ENCODE measurements at places on chromosomes 7 and 10. TPM values are rescaled to one million over a fixed set of nuclear protein-coding genes. Genes with fewer than 3 reads are reported as not detected.

The GIMAP8 gene
- total RNA-seq: 16.6 TPM

The HOXA7 gene
- total RNA-seq: 0.39 TPM

The GATA3 gene
- total RNA-seq: 1.9 TPM

The MARVELD1 gene
- 16.3 TPM for total RNA-seq

The SH3PXD2A gene
- 27.7 TPM for total RNA-seq

The LIPF gene
- not detected for total RNA-seq

The RELN gene
- total RNA-seq: 3.6 TPM

The PLEKHS1 gene
- not detected for total RNA-seq

The RADIL gene
- total RNA-seq: 6.8 TPM

The NUDCD3 gene
- 104 TPM for total RNA-seq

DNA sequence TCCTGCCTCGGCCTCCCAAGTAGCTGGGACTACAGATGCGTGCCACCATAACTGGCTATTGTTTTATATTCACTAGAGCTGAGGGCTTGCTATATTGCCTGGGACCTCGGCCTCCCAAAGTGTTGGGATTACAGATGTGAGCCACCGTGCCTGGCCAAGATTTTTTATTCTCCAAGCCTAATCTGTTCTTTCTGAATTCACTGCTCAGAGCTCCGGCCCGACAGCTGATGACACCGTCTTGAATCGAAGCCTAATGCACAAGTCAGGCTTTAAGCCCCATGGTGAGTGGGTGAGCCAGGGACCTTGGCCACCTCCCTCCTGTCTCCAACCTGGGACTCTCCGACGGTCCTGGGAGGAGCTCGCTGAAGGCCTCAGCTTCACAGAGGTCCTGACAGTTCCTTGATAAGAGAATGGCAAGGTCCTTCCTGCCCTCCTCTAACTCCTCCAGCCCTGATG lies 338.9 kb downstream of the WDR37 start:
- DNase-seq: no peak

- DNase-seq: peak; percentile 54
These were observed 77.1 kb upstream of the DUSP5 start for GRCh38 chr10:110420401-110421193.

DNA sequence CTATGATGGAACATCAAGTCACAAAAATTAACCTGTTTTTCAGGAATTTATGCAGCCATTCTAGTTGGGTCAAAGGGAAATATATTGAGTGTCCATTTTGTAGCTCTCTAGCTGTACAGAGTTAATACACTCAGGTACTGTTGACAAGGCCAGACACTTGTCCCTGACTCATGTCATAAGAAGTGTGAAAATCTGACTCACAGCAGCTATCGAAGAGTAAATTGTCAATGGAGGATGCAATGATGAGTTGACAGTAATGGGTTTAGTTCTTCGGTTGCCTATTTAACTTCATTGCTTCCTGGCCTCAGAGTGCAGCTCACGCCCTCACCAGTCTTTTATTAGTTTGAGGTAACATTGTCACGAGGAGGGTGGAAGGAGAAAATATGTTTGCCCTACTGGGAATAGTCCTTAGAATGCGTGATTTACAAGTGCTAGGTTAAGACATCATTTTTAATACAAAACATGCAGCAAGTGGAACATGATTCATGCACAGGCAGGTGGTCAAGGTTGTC lies 255.1 kb downstream of the XPNPEP1 start:
- DNase-seq: no peak

GRCh38 chr7:24933298-24933697 lies 46.7 kb downstream of the OSBPL3 start:
- no peak for DNase-seq

GRCh38 chr7:51327287-51327717 lies 10.7 kb upstream of the COBL start:
- DNase-seq: no peak

DNA sequence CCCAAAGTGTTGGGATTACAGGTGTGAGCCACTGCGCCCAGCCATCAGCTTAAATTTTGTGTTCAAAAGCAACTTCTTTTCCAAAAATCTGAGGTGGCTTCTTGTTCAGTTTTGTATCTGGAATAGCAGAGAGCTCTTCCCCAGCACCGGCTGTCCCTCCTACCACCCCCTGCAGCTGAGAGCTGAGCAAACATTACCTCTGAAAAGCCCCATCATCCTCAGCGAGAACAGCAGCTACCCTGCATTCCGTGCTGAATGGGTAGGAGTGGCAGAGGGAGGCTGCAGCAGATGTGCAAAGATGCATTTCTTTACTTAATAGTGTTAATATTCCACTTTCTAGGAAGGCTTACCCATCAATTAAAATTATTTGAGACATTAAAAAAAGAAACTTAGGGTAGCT lies 31.8 kb downstream of the CCM2 start:
- DNase-seq: no peak

DNA sequence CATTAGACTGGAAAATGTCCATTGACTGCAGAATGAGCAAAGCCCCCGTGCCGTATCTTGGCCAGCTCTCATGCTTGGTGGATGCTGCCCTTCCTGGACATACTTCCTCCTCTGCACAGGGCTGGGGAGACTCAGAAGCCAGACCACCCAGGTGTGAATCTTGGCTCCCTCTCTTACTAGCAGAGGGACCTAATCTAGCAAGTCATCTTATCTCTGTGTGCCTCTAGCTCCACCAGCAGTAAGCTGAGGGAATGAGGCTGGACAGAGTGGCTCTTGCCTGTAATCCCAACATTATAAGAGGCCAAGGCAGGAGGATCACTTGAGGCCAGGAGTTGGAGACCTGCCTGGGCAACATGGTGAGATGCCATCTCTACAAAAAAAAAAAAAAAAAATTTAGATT lies 173.8 kb upstream of the GHITM start:
- DNase-seq: no peak

DNA sequence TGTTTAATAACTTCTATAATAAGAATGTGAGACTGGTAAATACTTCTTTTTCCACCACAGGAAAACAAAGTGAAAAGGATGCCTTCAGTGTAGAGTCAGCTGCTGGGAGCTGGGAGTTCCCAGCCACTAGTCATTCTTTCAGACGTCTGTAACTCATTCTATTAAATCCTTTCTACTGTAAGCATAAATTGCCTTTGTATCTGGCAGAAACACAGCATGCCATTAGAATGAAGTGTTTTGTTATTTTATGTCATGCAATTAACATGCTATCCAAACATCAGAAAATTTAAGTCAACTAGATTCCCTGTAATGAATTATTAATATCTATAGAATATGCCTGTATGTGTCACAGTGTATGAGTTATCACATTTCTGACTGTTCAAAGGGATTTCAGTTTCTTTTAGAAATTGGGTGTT lies 14.3 kb downstream of the BPGM start:
- DNase-seq: no peak

GRCh38 chr10:130737621-130738020 lies 573.9 kb downstream of the TCERG1L start:
- DNase-seq: no peak

GRCh38 chr10:126846959-126847358 lies 58.3 kb upstream of the DOCK1 start:
- no peak for DNase-seq

GRCh38 chr7:15581352-15581951 lies 19.6 kb upstream of the AGMO start:
- no peak for DNase-seq

DNA sequence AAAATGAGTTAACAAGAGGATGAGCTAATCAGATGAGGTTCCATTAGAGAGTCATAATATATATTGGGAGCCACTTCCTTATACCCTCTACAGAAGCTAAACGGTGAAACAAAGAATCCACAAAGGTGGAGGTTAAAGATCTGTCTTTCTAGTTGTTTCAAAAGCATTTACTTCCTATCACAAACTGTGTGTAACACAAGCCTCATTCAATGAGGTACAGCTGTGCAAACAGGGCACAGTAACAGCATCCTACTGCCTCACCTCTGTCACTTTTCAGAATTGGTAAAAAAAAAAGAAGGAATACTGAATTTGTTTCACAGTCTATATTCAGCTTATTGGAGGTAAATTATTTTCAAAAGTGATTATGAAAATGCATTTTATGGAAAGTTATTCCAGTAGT lies 128.7 kb downstream of the AGMO start:
- no peak for DNase-seq

GRCh38 chr7:143519411-143520131 lies 41.9 kb downstream of the TAS2R41 start:
- peak; percentile 18 for DNase-seq

DNA sequence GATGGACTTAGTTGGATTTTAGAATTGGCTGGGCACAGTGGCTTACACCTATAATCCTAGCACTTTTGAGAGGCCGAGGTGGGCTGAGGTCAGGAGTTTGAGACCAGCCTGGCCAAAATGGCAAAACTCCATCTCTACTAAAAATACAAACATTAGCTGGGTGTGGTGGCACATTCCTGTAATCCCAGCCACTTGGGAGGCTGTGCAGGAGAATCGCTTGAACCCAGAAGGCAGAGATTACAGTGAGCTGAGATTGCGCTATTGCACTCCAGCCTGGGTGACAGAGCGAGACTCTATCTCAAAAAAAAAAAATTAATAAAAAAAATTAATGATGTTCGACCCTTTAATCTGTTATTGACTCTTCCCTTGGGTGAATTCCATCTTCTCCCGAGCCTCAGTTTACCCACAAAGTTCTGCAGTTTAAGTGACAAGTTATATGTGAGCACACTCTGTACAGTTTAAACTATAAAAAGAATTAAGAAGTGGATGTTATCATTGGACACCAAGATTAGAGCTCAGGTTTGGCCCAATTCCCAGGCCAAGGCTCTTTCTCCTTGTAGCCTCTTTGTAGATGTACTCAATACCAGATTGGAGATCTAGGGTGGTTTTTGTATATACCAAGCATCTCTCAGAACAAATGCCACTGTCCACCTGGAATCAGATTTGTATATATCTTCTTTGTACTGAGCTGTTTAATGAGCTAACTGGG lies 15.0 kb downstream of the KAT6B start:
- peak; percentile 61 for DNase-seq

DNA sequence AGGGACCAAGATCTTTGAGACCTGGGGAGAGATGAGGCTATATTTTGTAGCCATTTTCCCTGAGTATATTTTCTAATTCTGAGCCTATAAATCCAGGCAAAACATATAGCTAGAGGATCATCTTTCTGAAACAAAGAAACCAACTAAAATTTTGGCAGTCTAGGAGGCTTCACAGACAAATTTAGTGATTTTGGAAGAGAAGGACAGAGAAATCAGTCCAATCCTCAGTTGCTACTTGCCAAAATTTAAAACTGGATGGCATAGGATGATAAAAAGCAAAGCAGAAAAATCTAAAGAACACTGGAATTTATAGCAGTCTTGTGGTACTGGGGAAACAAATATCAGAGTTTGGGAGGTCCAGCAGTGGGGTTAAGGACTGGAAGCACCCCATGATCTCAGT lies 43.4 kb upstream of the POM121L12 start:
- DNase-seq: no peak

DNA sequence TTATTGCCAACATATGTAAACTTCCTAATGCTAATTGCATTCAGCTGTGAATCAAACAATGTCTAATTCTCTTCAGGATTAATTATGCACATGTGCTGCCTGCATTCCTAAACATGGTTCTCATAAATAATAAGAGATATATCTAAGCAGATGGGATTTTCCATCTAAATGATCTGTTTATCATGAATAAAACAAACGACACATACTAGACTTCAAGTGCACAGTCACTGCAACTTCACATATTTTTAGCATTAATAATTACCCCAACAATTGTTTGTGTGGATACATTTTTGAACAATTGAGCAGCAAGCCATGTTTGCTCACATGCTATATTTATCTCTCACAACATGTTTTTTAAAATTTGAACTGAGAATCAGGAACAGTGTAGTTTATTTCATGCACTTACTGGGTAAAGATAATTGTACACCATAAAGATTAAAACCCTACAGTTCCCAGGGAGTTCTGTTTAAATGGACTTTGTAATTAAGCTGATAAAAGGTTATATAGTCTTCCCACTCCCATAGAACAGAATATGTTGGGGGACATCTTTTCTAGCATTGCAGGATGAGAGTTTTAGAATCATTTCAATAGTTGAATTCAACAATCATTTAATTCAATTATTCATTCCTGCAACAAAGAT lies 378.5 kb downstream of the MDFIC start:
- no peak for DNase-seq

GRCh38 chr7:46557295-46557711 lies 636.2 kb upstream of the IGFBP3 start:
- DNase-seq: no peak

- DNase-seq: no peak
These were observed 19.0 kb upstream of the CLDN3 start for GRCh38 chr7:73789051-73789450.

DNA sequence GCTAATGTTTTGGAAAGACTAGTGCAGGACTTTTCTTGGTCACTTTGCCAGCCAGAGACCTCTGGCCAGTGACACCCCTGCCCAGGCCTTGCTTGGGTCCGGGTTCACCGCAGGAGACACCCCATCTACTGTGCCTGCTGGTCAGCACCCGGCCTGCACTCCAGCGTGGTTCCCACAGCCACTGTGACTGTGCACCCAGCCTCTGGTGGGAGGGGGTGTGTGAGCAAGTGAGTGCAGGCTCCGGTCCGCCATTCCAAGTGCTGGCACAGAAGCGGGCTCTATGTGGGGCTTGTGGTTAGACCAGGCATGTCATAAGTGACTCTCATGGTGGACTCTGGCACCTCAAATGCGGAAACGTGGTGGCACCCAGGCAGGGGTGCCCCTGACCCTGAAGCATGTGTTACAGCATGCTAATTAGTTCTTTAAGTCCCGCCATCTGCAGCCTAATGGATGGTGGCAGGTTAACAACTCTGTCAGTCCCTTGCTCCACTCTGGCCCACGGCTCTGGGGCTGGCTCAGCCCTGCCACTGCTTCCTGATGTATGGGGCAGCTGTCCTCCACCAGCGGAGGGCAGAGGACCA lies 311.9 kb upstream of the HGF start:
- DNase-seq: no peak

DNA sequence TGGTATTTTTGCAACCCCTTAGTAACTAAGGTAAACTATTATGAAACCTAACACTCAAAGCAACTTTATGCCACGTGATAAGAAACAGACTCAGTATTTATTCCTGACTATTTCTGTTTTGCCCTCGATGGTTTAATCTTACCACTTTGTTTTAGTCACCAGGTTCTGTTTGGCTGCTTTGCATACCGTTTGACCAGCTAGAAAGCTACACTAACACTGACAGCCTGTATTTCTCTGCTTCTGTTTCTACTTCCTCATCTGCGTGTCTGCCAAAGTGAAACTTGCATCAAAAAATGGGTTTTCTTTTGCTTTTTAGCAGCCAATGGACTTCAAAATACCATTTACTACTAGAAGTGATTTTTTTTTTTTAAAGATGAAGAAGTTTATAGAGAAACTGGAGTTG lies 802.5 kb downstream of the GRM8 start:
- DNase-seq: no peak

DNA sequence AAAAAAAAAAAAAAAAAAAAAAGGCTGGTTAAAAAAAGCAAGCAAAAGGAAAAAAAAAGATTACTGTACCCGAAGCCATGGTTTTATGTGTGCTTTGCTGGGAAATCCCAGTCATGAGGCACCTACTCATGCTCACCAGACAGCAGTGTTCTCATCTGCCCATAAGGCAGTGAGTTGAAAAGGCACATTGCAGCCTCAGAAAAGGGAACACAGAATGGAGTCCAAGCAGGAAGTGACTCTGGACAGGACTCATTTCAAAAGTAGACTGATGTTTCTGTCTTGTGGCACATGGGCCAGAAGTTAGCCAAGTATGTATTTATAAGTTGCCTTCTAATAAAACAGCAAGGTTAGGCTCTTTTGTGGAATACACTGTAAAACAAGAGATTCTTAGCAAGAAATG lies 40.2 kb downstream of the PDSS1 start:
- DNase-seq: no peak

- DNase-seq: peak; percentile 77
These were observed 1.0 kb downstream of the PRR15 start for GRCh38 chr7:29564496-29565223.

- DNase-seq: no peak
These were observed 27.5 kb downstream of the VWA2 start for GRCh38 chr10:114266521-114266920.
